ENCODE measurements at places on chromosomes 13 and 19.

- DNase-seq, result no peak
Observed at GRCh38 chr13:99414048-99414995, 87.0 kb upstream of the TM9SF2 start.

DNA sequence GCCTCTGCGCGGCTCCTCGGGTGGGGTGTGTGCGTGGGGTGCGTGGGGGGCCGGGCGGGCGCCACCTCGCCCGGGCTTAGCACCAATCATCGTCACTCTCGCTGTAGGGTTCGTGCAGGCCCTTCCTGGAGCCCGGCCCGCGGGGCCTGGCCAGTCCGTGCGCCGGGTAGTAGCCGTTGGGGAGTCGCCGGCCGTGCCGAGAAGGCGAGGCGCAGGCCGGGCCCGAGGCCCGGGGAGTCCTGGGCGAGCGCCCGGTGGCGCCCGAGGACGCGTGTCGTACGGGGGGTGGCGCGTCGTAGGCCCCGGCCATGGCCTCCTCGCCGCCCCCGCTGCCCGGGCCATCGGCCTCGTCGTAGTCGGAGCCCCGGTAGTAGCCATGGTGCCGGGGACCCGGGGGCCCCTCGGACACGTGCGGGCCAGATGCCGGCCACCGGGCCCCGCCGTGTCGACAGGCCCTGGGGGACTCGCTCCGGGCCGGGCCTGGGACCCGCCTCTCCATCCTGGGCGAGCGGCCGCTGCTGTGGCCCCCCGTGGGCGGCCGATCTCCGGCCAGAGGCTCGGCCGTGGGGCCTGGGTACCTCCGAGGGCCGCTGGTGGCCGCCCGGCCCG, 57.1 kb downstream of the IER2 start:
- DNase-seq, result peak; percentile 11

- DNase-seq, result peak; percentile 18
Observed at GRCh38 chr19:39497996-39498797, 550 bp upstream of the DLL3 start.

DNA sequence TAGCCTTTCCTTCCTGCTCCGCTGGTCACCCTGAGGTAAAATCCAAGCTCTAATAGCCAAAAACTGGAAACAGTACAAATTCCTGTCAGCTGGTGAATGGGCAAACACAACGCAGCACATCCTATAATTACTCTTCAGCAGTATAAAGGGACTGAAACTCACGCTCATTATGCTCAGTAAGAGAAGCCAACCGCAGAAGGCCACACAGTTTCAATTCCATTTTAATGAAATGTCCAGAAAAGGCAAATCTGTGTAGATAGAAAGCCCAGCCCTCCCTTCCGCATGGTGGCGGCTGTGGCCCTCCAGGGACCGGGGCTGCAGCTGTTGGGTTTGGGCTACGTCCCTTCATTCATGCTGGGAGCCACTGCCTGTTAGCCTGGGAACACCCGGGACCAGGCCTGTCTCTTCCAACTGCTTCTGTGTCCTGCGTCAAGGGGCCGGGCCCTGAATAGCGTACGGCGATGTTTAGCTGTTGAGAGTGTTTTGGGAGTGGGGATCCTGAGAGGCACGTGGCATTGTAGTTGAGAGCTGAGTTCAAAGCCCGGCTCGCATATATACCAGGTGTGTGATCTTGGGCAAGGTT, 23.5 kb downstream of the NKPD1 start:
- no peak for DNase-seq

DNA sequence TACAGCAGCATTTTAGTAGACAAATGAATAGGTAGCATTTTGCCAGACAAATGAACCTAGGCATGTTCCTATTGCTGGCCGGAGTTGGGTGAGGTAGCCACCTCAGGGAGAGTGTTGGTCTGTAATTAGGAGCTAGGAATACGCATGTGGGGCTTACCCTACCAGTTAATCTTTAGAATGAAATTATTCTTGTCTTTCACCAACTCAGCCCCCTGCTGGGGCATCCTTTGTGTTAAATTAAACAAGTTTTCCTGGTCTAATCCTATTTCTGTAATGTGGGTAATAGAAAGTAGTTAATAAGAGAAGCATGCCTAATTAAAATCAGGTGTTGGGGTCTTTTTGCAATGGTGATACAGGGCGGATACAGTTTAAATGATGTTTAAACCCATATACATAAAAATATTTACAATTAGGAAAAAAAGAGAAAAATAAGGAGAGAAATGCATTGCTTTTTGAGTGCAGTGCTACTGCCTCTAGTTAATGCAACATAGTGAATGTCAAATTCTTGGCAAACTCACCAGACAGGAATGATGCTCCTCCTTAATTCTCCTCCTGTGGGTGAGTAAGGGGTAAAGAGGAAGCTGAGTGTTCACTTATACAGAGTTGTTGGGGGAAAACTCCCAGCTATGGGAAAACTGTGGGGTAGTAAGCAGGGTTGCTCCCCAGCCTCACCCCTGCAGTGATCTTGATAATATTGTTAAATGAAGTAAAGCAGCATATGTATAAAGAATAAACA, 276.4 kb upstream of the EDNRB start:
- DNase-seq, result peak; percentile 78

Measured in fibroblast of skin of right biceps (primary cell).